ENCODE measurements at places on chromosomes 5 and 9.
A peak's percentile ranks its signal among the peaks of the same experiment; 100 is the strongest.

- no peak for DNase-seq
Measured at GRCh38 chr9:80883826-80884579, 805.3 kb downstream of the TLE1 start.

DNA sequence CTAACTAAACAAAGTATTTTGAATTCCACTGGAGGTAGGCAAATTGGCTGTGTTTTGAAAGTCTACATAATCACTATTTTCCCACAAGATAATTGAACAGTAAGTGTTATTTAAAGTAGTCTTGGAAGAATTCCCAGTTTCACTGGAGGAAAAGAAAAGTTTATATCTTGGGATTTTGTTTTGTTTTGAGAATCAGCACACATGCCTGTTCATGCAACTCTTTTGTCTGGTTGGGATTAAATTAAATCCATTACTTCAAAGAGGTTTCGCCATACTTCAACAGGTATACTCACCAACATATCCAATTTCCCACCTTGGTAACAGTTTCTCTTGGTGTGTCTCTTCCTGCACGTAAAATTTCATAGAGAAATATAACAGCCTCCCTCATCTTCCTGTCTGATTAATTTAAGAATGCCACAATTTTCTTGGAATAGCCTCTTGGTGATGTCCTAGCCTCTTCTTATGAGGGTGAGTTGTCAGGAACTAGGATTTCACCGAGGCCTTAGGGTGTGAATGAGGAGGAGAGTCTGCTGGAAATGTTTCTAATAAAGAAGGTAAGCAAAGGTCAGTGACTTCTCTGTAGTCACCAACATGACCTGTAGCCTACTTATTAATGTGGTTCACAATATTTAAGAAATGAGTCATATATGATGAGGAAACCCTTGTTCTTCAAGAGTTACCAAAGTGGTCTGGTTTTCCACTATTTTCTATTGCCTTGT lies 48.1 kb downstream of the ITGA2 start:
- no peak for DNase-seq

DNA sequence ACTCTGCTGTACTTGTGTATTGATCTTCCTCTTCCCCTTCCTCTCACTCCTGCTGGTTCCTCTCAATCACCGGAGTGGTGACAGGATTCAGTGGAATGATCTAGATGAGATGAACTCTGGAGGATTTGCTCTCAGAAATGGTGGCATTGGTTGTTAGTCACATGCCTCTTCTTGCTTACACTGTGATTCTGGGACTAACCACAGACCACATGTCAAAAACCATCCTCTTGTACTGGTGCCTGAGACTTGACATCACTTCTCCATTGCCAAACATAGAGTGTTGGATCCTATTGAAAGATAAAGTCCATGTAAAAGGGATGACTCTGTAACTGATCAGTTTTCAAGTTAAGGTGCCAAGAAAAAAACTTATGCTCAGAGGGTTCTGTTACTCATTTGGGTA lies 506.5 kb downstream of the DMAC1 start:
- DNase-seq: peak; percentile 90

DNA sequence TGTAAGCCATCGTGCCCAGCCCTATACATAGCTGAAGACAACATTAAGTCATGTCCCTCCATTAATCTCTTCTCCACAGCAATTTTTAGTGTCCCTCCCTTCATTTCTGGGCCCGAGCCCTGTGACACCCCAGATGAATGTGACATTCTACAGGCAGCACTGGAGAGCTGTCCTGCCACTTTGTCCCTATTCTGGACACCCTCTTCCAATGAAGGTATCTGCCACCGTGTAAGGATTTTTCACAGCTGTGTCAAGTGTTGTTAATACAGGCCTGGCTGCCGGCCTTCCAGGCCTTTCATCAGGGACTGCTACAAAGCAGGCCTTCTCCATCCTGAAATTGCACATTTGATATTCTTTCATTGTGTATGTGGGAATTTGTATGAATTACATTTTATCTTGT lies 62.0 kb upstream of the SLC28A3 start:
- no peak for DNase-seq
